ENCODE measurements at places on chromosomes 1 and 21.

DNA sequence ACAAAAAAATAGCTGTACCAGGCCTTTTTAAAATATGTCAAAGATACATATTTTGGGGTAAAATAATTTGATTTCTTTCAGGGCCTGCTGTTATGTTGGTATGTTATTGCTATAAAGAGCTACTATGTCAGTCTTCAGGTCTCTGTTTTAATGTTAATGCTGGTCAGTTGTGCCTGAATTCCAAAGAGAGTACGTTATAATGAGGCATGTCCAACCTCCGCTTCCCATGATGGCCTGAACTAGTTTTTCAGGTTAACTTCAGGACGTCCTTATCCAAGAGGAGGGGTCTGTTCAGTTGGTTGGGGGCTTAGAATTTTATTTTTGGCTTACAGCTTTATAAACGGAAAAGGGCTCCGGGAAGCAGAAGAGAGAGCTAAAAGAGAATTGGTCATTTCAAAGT is 34.9 kb upstream of the LYPD8 start:
- DNase-seq = no peak

- DNase-seq = no peak
Measured at GRCh38 chr1:18919197-18919905, 17.0 kb upstream of the ALDH4A1 start.

DNA sequence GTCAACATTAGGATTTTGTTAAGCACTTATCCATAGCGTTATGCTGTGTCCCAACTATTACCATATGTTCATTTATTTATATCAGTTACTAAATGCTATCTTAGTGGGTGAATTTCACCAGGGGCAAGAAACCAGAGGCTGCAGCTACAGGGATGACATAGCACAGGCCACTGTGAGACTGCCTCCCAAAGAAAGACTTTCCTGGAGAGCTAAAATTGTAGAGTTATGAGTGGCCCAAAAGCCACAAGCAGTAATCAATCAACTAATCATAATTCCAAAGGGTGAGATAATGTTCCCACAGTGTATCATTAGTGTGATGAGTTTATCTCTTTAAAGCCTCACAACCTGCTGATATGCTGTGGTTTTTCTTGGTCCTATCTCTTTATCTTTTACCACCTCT is 3.8 kb upstream of the TGFB2 start:
- DNase-seq = no peak

GRCh38 chr21:38123626-38124025 is 133.2 kb upstream of the KCNJ15 start:
- no peak for DNase-seq

- DNase-seq = no peak
Measured at GRCh38 chr1:46197560-46197963, 672 bp downstream of the POMGNT1 start.

- DNase-seq = no peak
Measured at GRCh38 chr21:26001356-26001755, 169.2 kb downstream of the APP start.

GRCh38 chr1:207049974-207050391 is 1.0 kb downstream of the YOD1 start:
- peak; percentile 70 for DNase-seq
